SK-MEL-5 (cell line): ENCODE measurements at places on chromosomes 13 and 19. TPM values are rescaled to one million over a fixed set of nuclear protein-coding genes. Genes with fewer than 3 reads are reported as not detected.

GRCh38 chr19:43519436-43520088 is 7.4 kb downstream of the ETHE1 start:
- DNase-seq: peak; percentile 83

GRCh38 chr13:31167490-31167889 is 5.8 kb upstream of the HSPH1 start:
- DNase-seq: no peak

DNA sequence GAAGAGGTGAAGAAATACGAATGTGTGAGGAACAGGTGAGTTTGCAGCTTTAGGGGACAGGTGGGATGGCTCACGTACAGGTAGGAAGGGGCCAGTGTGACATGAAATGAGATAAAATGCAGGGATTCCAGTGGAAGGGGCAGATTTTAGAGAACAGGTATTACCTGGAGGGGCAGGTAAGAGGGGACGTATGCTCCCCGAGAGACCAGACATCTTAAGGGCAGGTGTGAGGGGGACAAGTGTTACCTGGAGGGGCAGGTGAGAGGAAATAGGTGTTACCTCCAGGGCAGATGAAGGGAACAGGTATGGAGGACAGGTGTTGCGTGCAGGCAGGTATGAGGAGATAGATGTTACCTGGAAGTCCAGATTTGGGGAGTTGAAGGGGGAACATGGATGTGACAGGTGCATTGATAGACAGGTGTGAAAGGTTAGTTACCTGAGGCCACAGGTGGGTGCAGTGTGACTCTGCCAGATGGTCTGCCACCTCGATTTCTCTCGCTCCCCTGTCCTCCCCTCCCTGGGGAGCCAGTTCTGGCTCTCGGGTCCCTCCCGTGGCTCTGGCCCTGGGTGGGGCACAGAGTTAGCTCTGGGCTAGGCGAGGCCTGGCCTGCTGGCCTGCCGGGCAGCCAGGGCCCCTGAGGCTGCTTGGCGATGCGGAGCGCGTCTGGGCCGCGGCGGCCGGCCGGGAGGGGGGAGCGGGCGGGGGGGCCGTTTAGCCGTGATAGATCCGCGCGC is 2.1 kb downstream of the ERFL start:
- DNase-seq: no peak

- DNase-seq: no peak
Measured at GRCh38 chr19:29401712-29402421, 123.9 kb upstream of the VSTM2B start.

GRCh38 chr19:28394725-28395124 is 818.2 kb downstream of the UQCRFS1 start:
- DNase-seq: no peak

DNA sequence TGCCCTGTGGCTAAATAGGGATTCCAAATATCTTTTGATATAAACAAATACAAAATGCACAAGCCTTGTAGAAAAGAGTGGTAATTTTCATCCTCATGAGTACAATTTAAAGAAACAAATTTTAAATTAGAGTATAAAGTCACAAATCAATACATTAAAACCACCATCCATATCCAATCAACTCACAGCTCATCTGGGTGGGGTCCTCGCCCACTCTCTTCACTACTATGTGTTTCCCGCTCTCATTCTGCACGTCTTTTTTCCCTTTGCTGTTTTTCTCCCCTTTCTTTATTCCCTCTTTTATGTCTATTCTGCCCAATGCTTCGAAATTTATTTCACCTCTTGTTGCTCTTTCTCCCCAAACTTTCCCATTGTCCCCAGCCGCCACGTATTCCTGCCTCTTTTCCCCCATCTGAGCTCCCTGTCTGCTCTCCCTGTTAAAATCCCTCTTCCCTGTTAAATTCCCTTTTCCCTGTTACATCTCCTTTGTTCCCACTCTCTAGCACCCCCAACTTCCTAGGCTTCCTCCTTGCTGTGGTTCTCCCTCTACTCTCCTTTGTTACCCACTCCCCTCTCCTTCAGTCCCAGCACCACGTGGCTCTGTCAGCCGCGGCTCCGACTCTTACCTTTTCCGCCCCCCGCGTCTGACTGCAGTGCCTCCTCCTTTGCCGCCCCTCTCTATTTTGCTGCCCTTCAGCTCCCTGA is 1.3 kb downstream of the ZNF616 start:
- peak; percentile 37 for DNase-seq

GRCh38 chr13:76213423-76213904 is 577.3 kb downstream of the LMO7 start:
- DNase-seq: no peak

- DNase-seq: no peak
Measured at GRCh38 chr13:30696278-30697176, 38.8 kb upstream of the ALOX5AP start.

DNA sequence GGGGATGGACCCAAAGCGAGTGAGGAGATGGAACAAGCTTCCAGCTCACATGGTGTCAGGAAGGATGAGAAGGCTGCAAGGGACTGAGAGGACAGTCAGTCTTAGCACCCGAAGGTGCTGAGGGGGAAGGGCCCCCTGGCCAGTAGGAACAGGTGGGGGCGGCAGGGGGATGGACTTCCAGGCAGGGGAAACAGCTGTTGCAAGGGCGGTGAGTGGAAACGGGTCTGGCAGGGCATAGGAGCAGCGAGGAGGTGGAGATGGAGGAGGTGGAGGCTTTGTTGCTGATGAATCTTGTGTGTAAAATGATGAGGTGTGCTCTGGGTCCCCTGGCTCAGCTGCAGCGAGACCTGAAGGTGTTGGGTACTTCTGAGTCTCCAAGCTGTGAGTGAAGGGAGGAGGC is 1.2 kb downstream of the MAP1S start:
- DNase-seq: no peak

DNA sequence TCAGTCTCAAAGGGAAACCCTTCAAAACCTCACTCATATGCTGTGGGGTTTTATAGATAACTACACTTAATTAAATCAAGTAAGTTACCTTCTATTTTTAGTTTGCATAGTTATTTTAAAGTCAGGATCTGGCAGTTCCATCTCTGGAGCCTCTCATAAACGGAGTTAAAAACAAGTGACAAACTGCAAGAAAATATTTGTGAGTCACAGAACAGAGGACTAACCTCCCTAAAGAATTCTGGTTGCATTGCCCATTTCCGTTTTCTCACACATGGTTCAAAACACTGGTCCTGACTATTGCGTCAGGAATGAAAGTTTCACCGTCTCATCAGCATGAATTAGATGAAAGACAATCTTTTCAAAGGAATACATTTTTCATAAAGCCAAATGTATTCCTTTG is 10.6 kb downstream of the RXFP2 start:
- no peak for DNase-seq

DNA sequence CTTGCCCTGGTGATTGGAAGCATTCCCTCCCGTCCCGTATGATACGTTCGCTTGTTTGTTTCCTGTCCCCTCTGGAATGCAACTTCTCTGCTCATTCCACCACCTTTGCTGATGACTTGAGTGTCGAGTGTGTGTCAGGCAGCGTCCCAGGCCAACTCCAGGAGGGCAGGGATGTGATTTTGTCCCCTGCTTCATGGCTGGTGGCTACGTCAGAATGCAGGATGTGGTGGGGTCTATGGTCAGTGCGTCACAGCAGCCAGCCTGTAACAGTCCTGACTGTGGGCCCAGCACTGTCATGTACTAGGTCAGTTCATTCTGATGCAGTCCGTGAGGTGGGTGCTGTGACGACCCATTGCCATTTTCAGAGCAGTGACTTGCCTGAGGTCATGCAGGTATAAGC is 16.2 kb downstream of the BRSK1 start:
- DNase-seq: no peak

DNA sequence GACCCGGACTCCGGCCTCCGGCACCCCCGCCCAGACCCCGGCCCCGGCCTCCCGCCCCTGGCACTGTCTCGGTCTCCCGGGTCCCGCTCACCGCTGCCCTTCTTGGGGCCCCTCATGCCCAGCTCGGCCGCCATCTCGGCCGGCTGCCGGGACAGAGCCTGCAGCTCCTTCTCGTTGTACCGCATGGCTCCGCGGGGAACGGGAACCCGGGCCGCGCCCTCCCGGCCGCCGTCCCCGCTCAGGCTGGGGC is 140 bp downstream of the PLEKHJ1 start:
- DNase-seq: no peak

- DNase-seq: no peak
Measured at GRCh38 chr19:32368787-32369186, 23.4 kb downstream of the ZNF507 start.

DNA sequence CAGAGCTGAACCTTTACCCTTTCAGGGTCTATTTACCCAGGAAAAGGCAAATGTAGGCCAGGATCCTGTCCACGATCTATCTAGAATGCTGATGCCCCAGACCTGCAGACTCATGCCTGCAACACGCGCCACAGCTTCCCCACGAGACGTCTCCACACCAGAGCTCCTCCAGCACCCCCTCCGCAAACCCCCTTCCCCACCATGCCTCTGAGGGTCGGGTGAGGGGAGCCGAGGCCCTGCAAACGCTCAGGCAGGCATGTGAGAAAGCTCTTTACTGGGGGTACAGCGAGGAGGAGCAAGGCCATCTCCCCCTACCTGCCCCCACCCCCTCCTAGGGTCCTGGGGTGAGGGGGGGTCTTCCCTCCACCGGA is 8.9 kb downstream of the DYRK1B start:
- no peak for DNase-seq

- no peak for DNase-seq
Measured at GRCh38 chr19:31444931-31445330, 95.7 kb upstream of the TSHZ3 start.

DNA sequence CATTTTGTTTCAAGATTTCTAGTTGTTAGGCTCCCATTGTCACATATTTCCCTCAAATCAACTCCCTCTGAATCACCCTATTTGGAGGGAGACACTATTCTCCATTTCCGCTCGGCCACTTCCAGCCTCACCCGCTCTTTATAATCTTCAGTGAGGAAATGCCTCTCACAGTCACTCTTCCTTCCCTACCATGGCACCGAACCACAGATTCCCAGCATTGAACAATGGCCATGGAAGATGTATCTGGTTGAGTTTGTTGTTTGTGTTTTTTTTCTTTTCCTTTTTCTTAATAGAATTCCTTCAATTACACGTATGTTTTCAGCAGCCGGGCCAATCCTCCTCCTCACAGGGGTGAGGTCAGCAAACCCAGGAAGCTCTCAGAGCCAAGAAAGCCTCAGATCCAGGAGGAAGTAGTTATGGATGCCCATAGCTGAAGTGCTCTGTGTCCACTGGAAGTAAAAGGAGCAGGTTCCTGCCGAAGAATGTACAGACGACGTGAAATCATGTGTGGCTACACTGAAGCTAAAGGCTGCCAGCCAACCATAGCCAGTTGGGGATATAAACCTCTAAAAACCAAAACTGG is 472.1 kb downstream of the FOXO1 start:
- DNase-seq: no peak

- no peak for DNase-seq
Measured at GRCh38 chr13:45406421-45406820, 11.8 kb downstream of the SLC25A30 start.

DNA sequence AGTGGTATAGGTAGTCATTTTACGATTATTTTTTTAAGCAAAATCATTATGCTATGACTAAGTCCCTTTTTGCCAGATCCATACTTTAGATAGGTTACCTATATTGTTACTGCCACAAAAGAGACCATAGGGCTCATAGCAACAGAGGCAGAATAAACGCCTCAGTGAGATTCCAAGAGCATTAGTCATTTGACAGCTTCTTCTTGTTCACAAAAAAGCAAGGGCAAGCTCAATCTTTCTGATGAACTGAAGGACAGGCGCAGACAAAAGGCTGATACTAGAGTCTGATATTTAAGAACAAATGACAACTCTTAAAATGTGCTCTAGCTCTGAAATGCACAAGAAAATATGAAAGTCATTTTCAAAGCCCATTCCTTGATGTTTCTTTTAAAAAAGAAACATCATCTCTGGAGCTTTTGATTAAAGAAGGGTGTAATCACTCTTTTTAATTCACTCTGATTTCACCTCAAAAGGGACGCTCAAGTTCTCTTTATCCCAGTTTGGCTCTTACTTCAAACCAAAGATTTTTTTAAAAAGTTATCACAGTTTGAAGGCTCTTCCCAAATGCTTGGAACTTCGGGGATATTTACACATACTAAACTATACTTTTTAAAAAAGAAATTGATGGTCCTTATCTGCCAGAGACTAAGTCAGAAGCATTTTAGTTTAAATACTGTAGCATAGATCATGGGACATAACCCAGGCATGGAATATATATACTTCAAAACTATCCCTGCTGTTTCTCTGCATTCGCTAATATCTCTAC is 187.2 kb downstream of the EFNB2 start:
- no peak for DNase-seq

DNA sequence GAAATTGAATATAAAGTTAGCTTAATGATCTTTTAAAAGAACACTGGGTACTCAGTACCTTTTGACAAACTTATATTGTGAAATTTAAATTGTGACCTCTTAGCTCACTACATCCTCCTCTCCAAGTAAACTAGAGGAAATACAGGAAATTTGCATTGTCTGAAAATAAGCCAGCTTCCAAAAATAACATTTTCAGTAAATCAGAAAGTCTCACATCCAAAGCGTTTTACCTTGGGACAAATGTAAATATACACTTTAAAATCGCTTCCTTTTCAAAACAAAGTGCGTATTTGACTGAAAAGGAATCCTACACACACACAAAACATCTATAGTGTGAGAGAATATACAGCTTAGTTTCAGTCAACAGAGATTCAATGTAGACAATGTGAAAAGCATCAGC is 2.1 kb upstream of the EFNB2 start:
- DNase-seq: no peak

GRCh38 chr19:12295191-12295590 is 508 bp upstream of the ZNF44 start:
- no peak for DNase-seq

LILRA1 gene
- total RNA-seq: not detected in 2 replicates

MADCAM1 gene
- total RNA-seq: not detected in 2 replicates

CYP2A13 gene
- not detected in 2 replicates for total RNA-seq

SIGLEC12 gene
- total RNA-seq: not detected in 2 replicates

ANO8 gene
- 0.98 and 1.3 TPM in 2 replicates for total RNA-seq

C19orf85 gene
- not detected in 2 replicates for total RNA-seq

ZNF442 gene
- total RNA-seq: 0.27 and 0.58 TPM in 2 replicates

PRODH2 gene
- total RNA-seq: not detected in 2 replicates

FLT1 gene
- 0.03 and 0.18 TPM in 2 replicates for total RNA-seq

SULT2A1 gene
- total RNA-seq: 0.16 and 0.21 TPM in 2 replicates

GNG14 gene
- not detected in 2 replicates for total RNA-seq

ZNF260 gene
- total RNA-seq: 9.0 and 12.0 TPM in 2 replicates

MEIOSIN gene
- 0.37 and 0.45 TPM in 2 replicates for total RNA-seq

MATK gene
- total RNA-seq: 20.5 and 22.5 TPM in 2 replicates

POLRMT gene
- 29.0 and 37.3 TPM in 2 replicates for total RNA-seq

PNMA8A gene
- 22.9 and 24.5 TPM in 2 replicates for total RNA-seq
